ENCODE measurements at places on chromosomes 12 and 14.

DNA sequence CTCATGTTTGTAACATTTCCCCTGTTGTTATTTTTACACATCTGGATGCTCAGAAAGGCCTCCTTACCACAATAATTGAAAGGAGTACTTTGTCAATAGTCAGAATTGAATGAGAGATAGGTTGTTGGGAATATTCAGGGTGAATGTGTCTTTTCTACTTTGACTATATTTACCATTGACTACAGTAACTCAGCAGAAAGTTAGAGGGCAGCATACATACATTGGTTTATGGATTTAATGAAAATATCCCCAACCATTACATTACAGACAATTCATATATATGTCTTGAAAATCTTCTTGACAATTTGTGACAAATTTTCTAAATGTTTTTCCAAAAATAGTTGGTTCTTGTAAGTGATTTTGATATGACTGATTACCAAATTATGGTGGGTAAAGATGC, 97.7 kb downstream of the NTS start:
- no peak for DNase-seq

GRCh38 chr12:110109037-110109836, 14.9 kb upstream of the IFT81 start:
- peak; percentile 99 for DNase-seq

- DNase-seq = peak; percentile 69
Observed at GRCh38 chr12:13278249-13278787, 81.8 kb downstream of the EMP1 start.

- no peak for DNase-seq
Observed at GRCh38 chr12:3552726-3553045, 61.7 kb downstream of the PRMT8 start.

GRCh38 chr12:91203610-91204009, 21.0 kb upstream of the DCN start:
- DNase-seq = no peak

- DNase-seq = no peak
Observed at GRCh38 chr12:24373004-24373403, 423.5 kb upstream of the SOX5 start.

Data from fibroblast of skin of abdomen (primary cell).